ENCODE measurements at places on chromosomes 4 and X. TPM values are rescaled to one million over a fixed set of nuclear protein-coding genes. Genes with fewer than 3 reads are reported as not detected.

The PLAC1 gene
- total RNA-seq, result not detected

The MAGEE2 gene
- total RNA-seq, result not detected

The BEND2 gene
- total RNA-seq, result not detected

- DNase-seq, result no peak
Measured at GRCh38 chr4:123553279-123553678, 156.7 kb downstream of the SPRY1 start.

The LANCL3 gene
- 0.35 TPM for total RNA-seq

Data from mesenteric fat pad (tissue), 1 donor.